Activated T-cell treated with anti-CD3 and anti-CD28 coated beads for 24 hours (primary cell): ENCODE measurements at places on chromosomes 3 and 15.

- DNase-seq = no peak
These were observed 19.3 kb downstream of the PDIA5 start for GRCh38 chr3:123085932-123086627.

GRCh38 chr15:89205991-89206585 lies 15.3 kb downstream of the RLBP1 start:
- DNase-seq = no peak

DNA sequence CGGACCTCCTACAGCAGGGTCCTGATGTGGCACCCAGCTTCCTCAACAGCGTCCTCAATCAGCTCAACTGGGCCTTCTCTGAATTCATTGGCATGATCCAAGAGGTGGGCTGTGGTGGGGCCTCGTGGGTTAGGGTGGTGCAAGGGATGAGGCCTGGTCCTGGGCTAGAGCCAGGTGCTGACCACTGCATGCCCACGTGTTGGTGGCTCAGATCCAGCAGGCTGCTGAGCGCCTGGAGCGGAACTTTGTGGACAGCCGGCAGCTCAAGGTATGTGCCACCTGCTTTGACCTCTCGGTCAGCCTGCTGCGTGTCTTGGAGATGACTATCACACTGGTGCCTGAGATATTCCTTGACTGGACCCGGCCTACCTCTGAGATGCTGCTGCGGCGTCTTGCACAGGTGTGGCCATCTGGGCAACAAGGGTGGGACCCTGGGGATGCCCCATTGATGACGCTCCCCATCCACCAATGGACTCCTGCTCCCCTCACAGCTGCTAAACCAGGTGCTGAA lies 3.8 kb downstream of the AMIGO3 start:
- no peak for DNase-seq

- DNase-seq = no peak
These were observed 46.0 kb downstream of the TEX9 start for GRCh38 chr15:56411122-56411749.

- DNase-seq = no peak
These were observed 335.2 kb upstream of the CTDSPL start for GRCh38 chr3:37526511-37526910.

GRCh38 chr3:8746780-8747345 lies 13.3 kb downstream of the CAV3 start:
- no peak for DNase-seq

- no peak for DNase-seq
These were observed 22.9 kb downstream of the SECISBP2L start for GRCh38 chr15:49023354-49023753.

DNA sequence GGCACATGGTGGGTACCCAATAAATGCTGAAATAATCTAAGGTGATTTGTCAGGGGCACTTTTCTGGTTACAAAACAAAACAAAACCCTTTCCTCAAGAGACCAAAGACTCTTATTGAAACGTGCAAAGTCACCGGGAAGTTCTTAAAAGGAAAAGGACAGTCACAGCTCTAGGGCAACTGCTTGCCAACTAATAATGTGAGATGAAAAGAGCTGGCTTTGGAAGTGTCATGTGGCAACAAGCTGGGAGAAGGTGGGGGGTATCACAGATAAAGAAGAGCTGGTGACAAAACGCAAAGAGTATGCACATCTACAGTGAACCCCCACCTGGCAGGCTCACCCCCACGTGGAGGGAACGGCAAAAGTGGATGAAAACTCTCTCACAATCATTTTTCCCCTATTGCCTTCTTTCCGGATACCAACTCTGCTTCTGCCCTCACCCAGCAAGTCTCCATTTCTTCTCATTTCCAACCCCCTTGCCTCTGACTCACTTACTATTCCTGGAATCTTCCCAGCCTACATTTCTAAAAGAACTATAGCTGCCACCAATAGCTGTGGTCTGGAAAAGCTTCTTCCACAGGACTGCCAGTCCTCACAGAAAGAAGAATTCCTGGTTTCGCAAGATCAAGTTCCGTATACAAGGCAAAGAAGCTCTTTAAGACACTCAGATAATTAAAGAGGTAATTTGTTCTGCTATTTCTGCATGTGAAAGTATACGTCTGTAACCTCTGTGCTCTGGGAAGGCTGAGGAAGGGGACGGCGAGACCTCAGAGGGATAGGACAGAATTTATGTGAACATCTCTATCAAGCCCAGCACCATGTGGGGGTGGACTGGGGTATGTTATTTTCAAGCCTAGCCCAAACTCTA lies 21.8 kb upstream of the ANPEP start:
- no peak for DNase-seq
